Pulmonary artery endothelial cell (primary cell): ENCODE measurements at places on chromosomes 3 and 15. TPM values are rescaled to one million over a fixed set of nuclear protein-coding genes. Genes with fewer than 3 reads are reported as not detected.

DNA sequence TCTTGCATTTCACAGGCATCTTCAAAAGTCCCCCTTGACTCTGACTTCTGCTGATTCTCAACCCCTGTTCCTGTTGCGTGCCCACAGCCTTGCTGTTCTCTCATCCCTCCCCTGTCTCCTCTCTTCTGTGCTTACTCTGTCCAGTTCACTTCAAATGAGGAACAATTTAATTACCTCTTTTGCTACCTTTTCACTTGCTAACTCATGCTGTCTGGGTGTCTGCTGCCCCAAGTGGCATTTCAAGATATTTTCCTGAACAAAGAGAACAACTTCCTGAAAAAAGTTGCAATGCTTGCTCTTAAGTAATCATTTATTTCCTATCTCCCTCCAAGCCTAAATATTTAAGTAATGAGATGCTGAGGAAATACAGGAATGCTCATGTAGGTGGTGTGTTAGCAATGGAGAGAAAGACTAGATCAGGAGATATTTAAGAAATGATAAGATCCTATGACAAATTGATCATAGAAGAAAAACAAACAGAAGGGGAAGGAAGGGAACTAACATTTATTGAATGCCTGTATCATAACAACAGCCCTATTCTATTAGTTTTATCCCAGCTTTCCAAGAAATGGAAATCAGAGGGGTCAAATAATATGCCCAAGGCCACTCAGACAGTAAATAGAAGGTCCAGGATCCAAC, 42.2 kb downstream of the SV2B start:
- no peak for DNase-seq

- no peak for DNase-seq
These were observed 329.9 kb downstream of the ZNF385D start for GRCh38 chr3:21421096-21421495.

DNA sequence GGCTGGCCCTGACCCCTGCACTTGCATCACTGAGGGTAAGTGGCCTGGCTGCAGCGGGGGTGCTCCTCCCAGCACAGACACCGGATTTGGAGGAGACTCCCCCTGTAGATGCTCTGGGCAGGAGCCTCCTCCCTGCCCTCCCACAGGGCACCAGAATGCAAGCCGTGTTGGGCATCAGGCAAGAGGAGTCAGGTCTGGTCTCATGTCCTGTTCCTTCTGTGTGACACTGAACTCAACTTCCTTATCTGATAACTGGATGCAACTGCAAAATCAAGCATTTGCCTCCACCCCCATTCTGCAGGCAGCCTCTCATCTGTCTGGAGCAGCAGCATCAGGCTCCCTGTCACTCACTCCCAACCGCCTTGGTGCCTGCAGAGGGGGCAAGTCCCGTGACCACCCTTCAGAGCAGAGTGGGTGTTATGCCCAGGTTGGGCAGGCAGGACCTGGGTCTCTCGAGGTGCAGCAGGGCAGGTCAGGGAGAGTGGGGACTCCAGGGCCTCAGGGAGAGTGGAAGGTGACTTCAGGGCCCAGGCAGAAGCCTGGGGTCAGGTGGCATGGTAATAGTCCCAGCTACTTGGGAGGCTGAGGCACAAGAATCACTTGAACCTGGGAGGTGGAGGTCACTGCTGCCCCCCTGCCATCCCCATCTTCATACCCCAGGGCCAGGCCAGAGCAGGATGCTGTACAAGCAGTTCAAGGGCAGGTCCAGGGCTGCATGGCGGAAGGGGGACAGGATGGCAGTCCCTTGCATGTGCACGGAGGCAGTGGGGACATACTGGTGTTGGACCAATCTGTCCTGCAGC, 10.5 kb upstream of the RPL29 start:
- no peak for DNase-seq

- DNase-seq, result no peak
These were observed 84.2 kb upstream of the CTNNB1 start for GRCh38 chr3:41115069-41115468.

- no peak for DNase-seq
These were observed 475.9 kb downstream of the SQOR start for GRCh38 chr15:46110755-46111154.

- no peak for DNase-seq
These were observed 22.3 kb upstream of the SMCO1 start for GRCh38 chr3:196537319-196537984.

DNA sequence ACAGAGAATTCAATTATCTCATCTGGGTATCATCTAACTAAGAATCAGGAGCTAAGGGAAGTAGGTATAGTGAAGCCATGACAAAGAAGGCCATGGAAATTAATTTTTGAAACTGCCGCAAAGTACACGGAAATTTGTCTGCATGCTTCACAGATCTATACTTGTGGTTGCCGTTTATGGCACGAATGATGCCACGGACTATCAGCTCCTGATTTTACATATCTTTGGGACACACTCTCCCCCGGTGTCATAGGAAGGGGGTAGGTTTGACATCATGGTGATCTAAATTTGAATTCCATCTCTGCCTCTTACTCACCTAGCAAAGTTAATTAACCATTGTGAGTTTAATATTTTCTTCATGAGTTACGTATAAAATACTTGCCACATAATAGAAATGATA, 14.0 kb downstream of the ARPP21 start:
- DNase-seq, result no peak

DNA sequence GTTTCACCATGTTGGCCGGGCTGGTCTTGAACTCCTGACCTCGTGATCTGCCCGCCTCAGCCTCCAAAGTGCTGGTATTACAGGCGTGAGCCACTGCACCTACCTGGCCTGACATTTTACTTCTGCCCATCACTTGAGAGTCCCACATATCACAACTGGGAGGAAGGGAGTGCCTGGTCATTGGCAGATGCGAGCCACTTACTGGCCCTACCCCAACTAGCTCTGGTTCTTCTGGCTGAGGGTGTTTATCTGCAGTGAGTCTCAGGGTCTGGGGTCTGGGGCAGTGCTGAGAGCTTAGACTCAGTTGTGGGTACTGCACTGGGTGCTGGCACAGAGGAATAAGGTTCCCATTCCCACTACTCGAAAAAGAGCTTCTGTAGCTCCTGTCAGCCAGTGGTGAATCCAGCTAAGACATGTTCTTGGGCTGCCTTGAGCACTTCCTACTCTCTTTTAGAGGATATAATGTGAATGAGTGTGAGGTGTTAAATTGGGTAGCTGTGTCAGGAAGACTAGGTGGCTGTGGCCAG, 30.2 kb downstream of the DAG1 start:
- no peak for DNase-seq

DNA sequence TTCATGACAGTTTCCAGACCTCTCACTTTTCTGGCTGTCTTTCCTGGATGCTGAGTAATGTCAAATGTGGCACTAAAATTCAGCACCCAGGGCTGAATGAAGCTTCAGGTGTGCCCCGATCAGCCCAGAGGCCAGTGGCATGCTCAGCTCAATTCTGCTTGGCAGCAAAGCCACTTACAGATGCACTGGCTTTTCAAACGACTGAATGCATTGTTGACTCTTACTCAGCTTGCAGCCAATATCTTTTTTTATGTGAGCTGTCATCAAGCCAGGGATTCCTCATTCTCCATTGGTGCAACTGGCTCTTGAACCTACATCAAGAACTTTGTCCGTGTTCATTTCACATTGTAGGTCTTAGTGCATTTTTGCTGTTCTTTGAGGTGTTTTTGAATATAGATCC, 60.7 kb downstream of the ZDHHC19 start:
- DNase-seq, result no peak

DNA sequence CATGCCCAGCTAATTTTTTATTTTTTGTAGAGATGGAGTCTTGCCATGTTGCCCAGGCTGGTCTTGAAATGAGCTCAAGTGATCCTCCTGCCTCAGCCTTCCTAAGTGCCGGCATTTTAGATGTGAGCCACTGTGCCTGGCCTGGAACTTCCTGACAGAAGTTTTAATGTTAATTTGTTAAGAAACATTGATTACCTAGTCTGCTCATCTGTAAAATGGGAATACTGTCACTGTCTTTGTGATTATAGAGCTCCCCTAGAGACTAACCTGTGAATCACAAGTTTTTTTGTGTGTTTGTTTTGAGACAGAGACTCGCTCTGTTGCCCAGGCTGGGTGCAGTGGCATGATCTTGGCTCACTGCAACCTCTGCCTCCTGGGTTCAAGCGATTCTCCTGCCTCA, 4.3 kb upstream of the EIF3J start:
- DNase-seq, result no peak

DNA sequence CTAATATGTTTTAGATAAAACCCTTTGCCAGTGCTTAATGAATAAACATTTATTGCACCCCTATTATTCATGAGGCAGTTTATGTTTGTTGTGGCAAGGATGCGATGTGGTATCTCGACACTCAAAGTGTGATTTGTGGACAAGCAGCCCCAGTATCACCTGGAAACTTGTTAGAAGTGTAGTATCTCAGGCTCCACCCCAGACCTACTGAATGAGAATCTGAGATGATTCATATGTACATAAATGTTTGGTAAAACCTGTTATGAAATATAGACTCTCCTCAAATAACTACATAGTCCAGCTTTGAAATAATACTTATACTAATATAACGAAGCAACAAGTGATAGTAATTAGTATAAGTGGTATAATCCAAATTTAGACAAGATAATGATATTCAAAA, 914.8 kb downstream of the TUSC7 start:
- DNase-seq, result no peak

GRCh38 chr3:45760878-45761711, 35.2 kb downstream of the SLC6A20 start:
- peak; percentile 32 for DNase-seq

DNA sequence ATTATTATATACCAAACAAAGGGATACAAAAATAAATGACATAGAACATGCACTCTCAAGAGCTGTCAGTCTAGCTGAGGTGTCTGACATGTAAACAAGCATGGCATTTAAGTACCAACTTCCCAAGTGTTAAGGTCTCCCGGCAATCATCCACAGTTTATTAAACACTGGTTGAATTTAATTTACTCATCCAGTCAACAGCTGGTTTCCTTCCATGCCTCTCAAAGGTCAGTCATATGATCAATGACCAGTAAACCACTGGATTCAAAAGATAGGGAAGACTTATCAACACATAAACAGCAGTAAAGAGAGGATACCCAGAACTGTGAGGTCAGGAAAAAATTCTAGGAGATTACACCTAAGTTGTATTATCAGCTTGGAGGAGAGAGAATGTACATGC, 80.4 kb downstream of the ADAM10 start:
- no peak for DNase-seq

GRCh38 chr3:195809796-195810454, 1.8 kb downstream of the MUC4 start:
- no peak for DNase-seq

- DNase-seq, result no peak
These were observed 129.8 kb downstream of the MEIS2 start for GRCh38 chr15:36970522-36970921.

DNA sequence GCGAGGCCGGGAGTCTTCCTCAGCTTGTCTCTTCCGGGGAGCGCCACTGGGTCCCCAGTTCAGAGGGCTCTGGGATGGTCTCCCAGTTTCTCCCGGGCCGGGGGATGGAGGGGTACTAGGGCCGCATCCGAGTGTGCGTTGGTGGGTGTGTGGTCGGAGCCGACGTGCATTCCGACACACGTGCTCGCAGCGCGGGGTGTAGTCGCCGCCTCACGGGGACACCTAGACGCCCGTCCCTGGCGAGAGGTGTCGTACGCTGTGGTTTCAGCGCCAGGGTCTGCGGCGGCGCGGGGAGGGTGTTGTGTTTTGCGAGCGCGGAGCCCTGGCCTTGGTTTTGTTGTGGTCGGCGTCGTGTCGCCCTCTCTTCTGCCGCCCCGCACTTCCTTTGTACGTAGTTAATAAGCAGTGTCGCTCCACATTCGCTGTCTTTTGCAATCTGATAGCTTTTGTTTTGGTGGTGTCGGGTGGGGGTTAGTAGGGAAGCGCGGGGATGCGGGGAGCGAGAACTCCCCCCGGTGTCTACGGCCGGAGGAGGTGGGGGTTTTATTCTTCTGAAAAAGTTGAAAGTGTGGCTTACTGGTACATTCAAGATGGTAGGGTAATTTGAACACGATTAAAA, 2.2 kb downstream of the IGF1R start:
- DNase-seq, result no peak

GRCh38 chr3:151395806-151396205, 11.3 kb upstream of the P2RY12 start:
- no peak for DNase-seq

DNA sequence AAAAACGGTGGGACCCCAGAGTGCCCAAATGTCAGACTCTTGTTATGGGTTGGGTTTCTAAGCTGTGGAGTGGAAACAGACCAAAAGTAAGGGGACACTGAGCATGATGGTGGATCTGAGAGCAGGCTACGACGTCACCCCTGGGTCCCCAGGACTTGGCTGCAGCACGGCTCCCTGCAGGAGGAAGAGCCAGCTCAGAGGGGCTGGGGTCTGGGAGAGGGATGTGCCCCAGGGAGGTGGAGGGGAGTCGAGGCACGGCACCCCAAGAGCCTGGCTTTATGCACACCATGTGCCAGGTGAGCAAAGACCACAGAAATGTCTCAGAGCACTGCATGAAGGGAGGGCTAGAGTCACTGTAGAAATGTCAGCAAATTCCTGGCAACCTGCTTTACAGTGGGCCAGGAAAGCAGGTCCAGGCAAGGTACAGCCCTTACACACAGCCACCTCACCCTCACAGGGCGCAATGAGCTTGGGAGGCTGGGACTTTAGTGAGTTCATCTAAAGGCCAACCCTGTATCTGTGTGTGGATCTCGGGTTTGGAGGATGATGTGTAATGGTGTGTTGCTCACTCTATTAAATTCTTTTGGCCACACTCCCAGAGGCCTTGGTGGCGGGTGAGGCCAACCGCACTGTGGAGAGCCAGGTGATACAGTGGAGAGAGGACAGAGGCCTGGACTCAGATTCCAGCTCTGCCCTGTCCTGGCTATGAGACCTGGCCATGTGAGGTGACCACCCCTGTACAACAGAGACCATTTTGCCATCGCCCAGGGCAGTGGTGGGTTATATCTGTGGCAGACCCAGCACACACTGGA, 14.1 kb downstream of the CTSH start:
- no peak for DNase-seq

- no peak for DNase-seq
These were observed 33.3 kb downstream of the RLBP1 start for GRCh38 chr15:89187986-89188514.

DNA sequence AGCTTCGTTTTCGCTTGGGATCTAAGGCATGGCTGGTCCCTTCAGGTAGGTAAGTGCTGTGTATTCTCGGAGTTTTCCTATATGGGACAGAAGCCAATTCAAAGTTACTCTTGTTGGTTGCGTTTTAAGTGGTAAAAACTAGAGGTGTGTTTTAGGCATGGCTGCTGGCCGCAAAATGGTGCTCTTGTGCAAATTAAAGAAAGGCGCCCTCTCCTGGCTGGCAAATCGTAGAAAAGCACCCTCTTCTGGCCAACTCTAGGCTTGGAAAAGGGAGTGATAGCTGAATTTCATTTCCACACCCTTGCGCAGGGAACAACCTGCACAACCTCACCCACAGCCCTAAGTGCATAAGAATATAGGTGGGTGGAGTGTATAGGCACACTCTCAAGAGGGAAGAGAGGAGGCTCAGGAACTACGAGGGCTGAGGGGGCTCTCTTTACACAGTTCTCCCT, 23.5 kb downstream of the DRD3 start:
- peak; percentile 10 for DNase-seq

- no peak for DNase-seq
These were observed 47.3 kb downstream of the TMCO5A start for GRCh38 chr15:37981775-37982174.

Gene LMAN1L
- total RNA-seq, result not detected in 2 replicates

Gene GOLGA6L7
- total RNA-seq, result not detected in 2 replicates

Gene CCDC32
- total RNA-seq, result 20.8 and 26.2 TPM in 2 replicates

Gene TM6SF1
- 35.1 and 46.6 TPM in 2 replicates for total RNA-seq

Gene GPR87
- total RNA-seq, result 0.07 TPM in 1 of 2 replicates, not detected in the other

Gene PYGO1
- 0.28 and 0.59 TPM in 2 replicates for total RNA-seq

Gene VIPR1
- 1.9 and 4.5 TPM in 2 replicates for total RNA-seq

Gene DAZL
- not detected in 2 replicates for total RNA-seq

Gene CD86
- total RNA-seq, result not detected in 2 replicates

Gene NCEH1
- total RNA-seq, result 24.7 and 34.4 TPM in 2 replicates

Gene SHC4
- total RNA-seq, result 0.18 and 0.33 TPM in 2 replicates

Gene MB21D2
- total RNA-seq, result 9.8 and 11.7 TPM in 2 replicates
